ENCODE measurements at places on chromosomes 7 and 10.

DNA sequence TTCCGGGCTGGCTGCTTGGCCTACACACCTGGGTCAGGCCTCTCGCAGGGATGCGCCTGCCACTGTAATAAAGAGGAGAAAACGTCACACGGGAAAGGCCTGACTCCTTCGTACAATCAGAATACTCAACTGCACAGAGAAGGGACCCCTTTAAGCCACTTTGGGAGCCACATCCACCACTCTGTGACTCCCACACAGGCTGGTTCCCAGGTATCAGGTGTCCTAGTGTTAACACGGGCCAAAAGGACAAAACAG is 5.8 kb upstream of the ZNF736 start:
- no peak for DNase-seq

DNA sequence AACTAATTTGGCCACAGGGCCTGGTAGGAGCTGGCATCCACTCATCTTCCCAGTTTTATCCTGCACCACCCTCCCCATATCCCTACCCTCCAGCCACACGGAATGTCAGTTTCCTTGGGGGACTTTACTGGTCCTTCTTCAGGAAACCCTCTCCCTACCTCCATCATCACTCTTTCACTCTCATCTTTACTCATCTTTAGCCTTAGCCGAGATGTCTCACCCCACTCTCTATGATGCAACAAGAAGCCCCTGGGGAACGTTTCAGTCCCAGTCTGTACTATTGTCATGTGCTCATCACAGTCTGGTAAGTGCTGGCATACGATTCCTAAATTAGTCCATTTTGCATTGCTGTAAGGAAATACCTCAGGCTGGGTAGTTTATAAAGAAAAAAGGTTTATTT is 34.9 kb upstream of the TMEM248 start:
- no peak for DNase-seq

DNA sequence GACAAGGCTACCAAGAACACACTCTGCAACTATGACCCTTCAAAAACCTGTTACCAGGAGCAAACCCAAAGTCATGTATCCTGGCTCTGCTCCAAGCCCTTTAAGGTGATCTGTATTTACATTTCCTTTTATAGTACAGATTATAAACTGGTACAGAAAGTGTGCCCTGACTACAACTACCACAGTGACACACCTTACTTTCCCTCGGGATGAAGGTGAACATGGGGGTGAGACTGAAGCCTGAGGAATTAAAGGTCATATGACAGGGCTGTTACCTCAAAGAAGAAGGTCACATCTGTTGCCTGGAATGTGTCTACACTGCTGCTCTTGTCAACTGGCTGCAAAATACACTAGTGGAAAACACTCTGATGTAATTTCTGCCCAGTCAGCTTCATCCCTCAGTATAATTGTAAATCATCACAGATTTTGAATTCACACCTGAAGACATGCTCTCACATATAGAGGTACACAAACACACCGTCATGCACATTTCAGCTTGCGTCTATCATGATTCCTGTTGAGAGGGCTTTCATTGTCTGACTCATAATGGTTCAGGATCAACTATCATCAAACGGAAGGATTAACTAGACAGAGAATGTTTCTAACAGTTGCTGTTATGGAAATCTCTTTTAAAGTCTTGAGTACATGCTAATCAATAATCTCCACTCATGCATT is 318.3 kb downstream of the NXPH1 start:
- no peak for DNase-seq

DNA sequence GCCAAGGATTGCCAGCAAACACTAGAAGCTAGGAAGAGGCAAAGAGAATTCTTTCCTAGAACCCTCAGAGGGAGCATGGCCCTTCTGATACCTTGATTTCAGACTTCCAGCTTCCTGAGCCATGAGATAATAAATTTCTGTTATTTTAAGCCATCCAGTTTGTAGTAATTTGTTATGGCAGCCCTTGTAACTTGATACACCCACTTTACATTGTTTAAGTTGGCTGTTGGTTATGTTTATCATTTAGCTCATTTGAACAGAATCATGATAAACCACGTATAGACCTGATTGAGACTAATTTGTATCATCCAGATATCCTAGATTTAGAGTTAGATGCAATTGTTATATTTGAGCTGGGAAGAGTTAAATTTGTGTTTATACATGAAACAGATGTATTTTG is 9.4 kb upstream of the TES start:
- no peak for DNase-seq

DNA sequence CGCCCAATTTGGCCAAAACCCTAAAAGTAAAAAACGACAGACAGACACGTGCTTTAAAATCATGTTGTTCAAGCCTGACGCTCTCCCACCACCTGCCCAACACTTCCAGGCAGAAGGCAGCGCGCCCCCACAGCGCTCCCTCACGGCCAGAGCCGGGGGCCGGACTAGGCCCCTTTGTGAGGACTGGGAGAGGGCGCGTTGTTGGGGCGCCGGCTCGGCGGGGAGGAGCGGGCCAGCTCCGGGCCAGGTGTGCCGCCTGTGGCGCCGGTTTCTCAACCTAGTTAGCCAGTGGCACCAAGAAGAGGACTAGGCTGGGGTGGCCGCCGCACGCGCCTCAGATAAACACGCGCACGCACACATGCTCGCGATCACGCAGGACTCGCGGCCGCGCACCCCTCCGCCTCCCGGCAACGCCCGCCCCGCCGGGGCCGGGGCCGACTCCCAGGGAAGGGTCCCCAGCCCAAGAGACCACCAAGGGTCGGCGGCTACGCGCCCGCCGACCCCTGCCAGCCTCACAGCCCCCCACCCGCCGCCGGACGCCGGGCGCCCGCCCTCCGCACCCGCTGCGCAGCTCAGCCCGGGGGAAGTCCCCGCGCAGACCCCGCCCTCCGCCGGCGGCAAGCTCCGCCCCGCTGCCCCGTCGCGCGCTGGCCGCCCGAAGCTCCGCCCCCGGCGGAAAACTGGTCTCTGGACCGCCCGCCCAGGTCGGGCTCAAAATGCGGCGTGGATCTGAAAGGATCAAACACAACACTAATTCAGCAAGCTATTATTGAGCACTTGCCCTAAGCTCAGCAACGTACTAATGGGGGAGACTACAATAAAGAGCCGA is at the start of gene IMMP2L:
Gene IMMP2L, minus strand, starts transcription at position 589 of the 829 bp plus-strand sequence.
- DNase-seq, result peak; percentile 44

- no peak for DNase-seq
These were observed 9.4 kb upstream of the CALML5 start for GRCh38 chr10:5508786-5509185.

GRCh38 chr7:3106361-3106826 is 62.7 kb upstream of the CARD11 start:
- no peak for DNase-seq
